ENCODE measurements at places on chromosomes 5 and 9.

- DNase-seq: no peak
Measured at GRCh38 chr9:100445903-100446549, 19.1 kb downstream of the MSANTD3 start.

GRCh38 chr9:129506892-129507291 lies 114.0 kb downstream of the C9orf50 start:
- no peak for DNase-seq

- DNase-seq: no peak
Measured at GRCh38 chr5:102139029-102139428, 157.1 kb downstream of the SLCO4C1 start.

- DNase-seq: no peak
Measured at GRCh38 chr9:127940593-127940992, 2.9 kb upstream of the DPM2 start.

- no peak for DNase-seq
Measured at GRCh38 chr9:110016340-110016739, 191.6 kb downstream of the C9orf152 start.

GRCh38 chr5:138784590-138784989 lies 31.4 kb downstream of the CTNNA1 start:
- no peak for DNase-seq

- DNase-seq: no peak
Measured at GRCh38 chr5:34804913-34805312, 34.1 kb upstream of the TTC23L start.

DNA sequence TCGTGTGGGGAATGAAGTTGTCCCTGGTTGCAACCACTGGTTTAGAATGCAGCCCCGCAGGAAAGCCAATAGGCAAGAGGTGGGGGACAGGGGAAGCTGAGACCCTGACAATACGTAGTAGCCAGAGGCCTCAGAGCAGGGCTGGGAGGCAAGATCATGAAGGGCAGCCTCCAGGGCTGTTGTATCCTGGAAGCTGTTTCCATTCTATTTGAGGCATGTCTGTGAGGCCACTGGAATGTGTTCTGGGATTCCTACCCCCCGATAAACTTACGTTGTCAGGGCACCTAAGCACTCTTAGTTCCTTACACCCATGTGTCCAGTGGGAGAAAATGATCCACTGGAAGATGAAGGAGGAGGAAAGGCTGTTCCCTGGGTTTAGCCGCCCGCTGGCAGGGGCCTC lies 177.3 kb downstream of the CFAP90 start:
- no peak for DNase-seq

- no peak for DNase-seq
Measured at GRCh38 chr9:2255128-2255527, 240.0 kb downstream of the SMARCA2 start.

- DNase-seq: no peak
Measured at GRCh38 chr9:102974530-102974929, 20.6 kb upstream of the CYLC2 start.

- DNase-seq: no peak
Measured at GRCh38 chr5:30687461-30687860, 506.0 kb upstream of the CDH6 start.

- DNase-seq: no peak
Measured at GRCh38 chr5:58582019-58582802, 664 bp upstream of the RAB3C start.

DNA sequence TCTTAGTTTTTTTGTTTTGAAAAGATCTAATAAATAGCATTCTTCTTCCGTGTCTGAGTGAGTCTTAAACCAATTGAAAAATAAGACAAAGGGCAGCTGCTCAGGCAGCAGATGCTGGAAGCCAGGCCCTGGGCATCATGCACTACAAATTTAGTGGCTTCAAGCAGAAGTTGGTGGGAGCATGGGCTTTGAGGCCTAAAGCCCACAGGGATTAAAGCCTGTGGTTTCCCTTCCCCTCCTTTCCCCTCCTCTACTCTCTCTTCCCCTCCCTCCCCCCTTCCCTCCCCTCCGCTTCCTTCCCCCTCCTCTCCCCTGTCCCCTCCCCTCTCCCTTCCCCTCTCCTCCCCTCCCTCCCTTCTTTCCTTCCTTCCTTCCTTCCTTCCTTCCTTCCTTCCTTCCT lies 20.1 kb upstream of the KIF4B start:
- DNase-seq: no peak

- DNase-seq: no peak
Measured at GRCh38 chr9:116843863-116844620, 156.9 kb downstream of the TRIM32 start.

GRCh38 chr9:20804489-20805250 lies 120.6 kb downstream of the FOCAD start:
- no peak for DNase-seq

- DNase-seq: no peak
Measured at GRCh38 chr9:135480071-135480939, 723 bp downstream of the PPP1R26 start.

DNA sequence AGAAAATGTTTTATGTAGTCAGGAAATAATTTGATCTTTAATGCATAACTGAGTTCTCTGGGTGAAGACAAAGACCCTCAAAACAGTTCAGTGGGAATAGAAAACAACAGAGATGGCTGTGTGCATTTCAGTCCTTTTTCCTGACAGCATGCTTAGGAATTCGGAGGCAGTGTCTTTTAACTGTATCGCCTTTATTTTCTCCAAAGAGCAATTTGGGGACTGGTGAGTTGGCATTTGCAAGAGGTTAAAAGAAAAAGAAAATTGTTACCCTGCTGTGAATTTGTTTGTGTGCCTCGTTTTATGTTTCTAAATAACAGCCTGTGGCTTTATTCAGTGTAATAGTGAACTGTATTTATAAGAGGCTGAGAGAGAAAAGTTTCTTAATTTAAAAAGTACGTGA lies 227.8 kb upstream of the DMAC1 start:
- no peak for DNase-seq

- no peak for DNase-seq
Measured at GRCh38 chr5:51618234-51618633, 235.0 kb downstream of the ISL1 start.
